ELF-1 (cell line): ENCODE measurements at places on chromosomes 1 and 21.

DNA sequence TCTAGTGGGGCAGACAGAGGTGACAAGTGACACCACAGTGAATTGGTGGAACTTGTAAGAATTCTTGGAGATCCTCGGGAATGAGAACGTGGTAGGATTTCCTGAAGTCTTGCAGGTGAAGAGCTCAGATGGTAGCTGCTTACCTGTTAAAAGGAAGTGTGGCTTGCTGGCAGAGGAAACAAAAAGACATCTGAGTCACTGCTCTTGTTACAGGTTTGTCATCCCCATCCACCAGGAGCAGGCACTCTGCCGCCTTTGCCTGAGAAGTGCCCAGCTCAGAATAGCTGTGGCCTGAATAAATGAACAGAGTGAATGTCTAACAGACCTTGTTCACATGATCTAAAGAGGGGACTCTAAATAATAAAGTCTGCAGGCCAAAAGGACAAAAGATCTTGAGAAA is 12.3 kb upstream of the ZSCAN20 start:
- no peak for DNase-seq

- DNase-seq = no peak
These were observed 6.8 kb upstream of the C1orf210 start for GRCh38 chr1:43292216-43292615.

DNA sequence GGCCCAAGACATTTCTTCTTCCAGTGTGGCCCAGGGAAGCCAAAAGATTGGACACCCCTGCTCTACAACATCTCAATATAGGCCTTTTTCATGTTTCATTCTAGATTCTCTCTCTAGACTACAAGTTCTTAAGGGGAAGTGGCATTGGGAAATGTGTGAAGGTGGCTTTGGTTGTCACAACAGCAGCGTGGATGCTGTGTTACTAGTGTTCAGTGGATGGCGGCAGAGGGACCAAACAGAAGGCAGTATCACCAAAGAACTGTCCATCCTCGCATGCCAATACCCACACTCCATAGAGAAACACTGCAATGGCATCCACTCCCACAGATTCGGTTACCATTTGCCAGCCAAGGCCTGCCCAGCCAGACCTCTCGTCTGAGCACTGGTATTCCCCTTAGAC is 24.3 kb upstream of the IFNAR2 start:
- DNase-seq = no peak

DNA sequence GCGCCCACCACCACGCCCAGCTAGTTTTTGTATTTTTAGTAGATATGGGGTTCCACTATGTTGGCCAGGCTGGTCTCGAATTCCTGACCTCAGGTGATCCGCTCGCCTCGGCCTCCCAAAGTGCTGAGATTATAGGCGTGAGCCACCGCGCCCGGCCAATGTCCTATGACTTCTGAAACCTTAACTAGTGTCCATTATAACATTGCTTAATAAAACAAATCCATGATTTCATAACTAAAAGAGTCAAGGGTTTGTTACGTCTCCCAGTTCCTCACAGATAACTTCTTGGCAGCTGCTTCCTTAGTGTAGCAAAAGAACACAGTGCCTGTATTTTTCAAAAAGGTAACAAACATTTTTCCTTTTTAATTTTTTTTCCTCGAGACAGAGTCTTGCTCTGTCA is 53.6 kb downstream of the FBXO42 start:
- DNase-seq = no peak
